ENCODE measurements at places on chromosomes 4 and X. TPM values are rescaled to one million over a fixed set of nuclear protein-coding genes. Genes with fewer than 3 reads are reported as not detected.

DNA sequence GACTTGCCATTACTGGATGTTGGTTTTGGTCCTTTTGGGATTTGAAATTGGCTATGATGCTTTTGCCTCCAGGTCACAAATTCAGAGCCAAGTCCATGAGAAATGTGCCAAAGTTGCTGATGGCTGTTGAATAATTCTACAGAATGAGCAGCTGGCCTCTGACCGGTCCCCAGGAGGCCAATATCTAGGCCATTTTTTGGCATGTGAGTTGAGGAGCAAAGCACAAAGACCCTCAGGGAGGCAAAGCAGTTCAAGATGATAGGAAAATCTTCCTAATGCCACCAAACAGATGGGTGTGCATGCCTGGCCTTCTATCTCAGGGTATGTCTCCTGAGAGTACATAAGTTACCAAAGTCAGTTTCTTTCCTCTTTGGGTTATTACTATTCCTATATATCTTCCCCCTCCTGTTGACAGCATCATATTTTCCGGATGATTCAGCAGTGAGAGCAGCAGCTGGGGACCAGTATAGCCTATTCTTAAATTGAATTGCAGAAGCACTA is 44.4 kb downstream of the SEL1L3 start:
- H3K27me3 ChIP-seq: no peaks in the 10 kb centered on the region
- DNase-seq: no peak
- H3K27ac ChIP-seq: no peak overlapping the region
- H3K4me1 ChIP-seq: peaks cover 5% of the 10 kb centered on the region
- no peak overlapping the region for H3K4me3 ChIP-seq

- no peak overlapping the region for H3K4me3 ChIP-seq
- H3K27me3 ChIP-seq: no peaks in the 10 kb centered on the region
- no peaks in the 10 kb centered on the region for H3K4me1 ChIP-seq
- H3K27ac ChIP-seq: no peak overlapping the region
- no peak for DNase-seq
Observed at GRCh38 chrX:92351511-92351910, 572.3 kb downstream of the PCDH11X start.

- no peak overlapping the region for H3K27ac ChIP-seq
- no peak overlapping the region for H3K4me3 ChIP-seq
- no peak for DNase-seq
- H3K27me3 ChIP-seq: no peaks in the 10 kb centered on the region
- no peaks in the 10 kb centered on the region for H3K4me1 ChIP-seq
Observed at GRCh38 chrX:51192104-51192503, 140.5 kb upstream of the NUDT10 start.

The MAGEA10 gene
- not detected for total RNA-seq

DNA sequence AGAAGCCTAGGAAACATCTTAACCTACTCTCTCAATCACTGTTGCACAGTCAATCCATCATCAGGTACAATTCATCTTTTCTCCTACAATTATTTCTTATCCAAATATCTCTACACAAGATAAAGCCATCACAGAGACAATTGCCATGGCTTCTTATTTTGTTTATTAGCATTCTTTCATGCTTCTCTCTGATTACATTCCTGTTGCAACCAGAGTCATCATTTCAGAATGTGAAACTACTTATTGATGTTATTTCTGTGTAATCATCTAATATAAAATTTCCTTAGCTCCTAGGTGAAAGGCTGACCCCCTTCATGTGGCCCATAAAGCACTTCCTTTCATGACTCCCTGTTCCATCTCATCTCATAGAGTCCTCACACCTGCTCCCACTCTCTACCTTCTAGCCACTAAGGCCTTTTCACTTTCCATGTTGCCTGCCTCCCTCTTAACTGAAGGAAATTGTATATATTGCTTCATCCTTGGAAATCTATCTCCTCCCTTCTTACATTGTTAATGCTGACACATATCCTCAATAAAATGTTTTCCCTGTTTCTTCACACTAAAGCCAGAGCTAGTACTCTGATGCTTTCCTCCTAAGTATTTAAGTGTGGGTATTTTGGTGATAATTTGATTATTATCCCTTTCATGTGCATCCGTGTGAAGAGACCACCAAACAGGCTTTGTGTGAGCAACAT is 829.9 kb downstream of the FAT4 start:
- DNase-seq: no peak
- no peaks in the 10 kb centered on the region for H3K4me1 ChIP-seq
- H3K36me3 ChIP-seq: no peaks in the 10 kb centered on the region
- no peak overlapping the region for H3K27ac ChIP-seq

The KLB gene
- total RNA-seq: 0.80 TPM

DNA sequence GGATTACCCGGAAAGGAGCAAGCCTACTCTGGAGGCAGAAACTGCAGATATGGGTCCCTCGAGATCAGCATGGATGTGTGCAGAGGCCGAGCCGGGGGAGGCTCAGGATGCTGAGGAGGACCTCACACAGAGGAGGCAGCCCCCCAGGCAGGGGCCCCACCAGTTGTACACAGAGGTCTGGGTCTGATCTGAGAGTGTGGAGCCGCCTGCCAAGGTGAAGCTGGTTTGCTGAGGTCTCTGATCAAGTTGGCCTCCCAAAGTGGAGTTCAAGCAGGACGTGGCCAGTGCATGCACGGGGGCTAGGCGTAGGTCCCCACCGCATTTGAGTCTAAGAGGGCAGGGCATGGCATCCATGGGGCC is 35.0 kb downstream of the ACOX3 start:
- no peak overlapping the region for H3K4me3 ChIP-seq
- H3K27ac ChIP-seq: no peak overlapping the region
- no peaks in the 10 kb centered on the region for H3K27me3 ChIP-seq
- H3K36me3 ChIP-seq: peaks cover 14% of the 10 kb centered on the region

DNA sequence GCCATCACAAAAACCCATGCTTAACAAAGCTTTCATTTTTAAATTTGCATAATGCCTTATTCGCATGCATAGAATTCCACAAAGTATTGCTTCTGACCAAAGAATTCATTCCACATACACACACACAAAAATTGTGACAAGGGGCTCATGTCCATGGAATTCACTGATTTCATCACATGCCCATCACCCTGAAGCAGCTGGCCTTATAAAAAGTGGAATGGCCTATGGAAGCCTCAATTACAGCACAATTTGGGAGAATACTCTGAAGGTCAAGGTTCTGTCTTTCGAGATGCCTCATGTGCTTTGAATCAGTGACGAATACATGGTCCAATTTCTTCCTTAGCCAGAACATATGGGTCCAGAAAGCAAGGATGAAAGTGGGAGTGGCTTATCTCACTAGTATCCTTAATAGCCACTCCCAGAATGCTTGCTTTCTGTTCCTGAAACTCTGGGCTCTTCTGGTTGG is 165.7 kb downstream of the KDR start:
- H3K27ac ChIP-seq: no peak overlapping the region
- DNase-seq: no peak
- H3K27me3 ChIP-seq: no peaks in the 10 kb centered on the region
- H3K4me3 ChIP-seq: no peak overlapping the region
- H3K4me1 ChIP-seq: peaks cover 2% of the 10 kb centered on the region
- H3K36me3 ChIP-seq: no peaks in the 10 kb centered on the region

DNA sequence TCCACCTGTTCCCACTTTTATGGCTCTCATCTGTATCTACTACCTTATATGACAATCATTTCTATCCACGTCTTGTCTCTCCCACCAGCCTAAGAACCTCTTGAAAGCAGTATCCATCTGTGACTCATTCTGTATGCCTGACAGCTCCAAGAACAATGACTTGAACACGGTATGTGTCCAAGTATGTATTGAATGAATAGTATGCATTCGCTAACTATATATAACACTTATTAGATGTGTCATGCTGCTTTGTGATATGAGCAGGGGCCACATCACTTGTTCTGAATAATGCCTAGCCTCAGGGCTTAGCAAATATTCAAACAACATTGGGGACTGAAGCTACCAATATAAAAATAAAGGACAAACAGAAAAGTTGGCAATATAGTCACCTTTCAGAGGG is 4.9 kb downstream of the OPHN1 start:
- no peak overlapping the region for H3K4me3 ChIP-seq
- no peaks in the 10 kb centered on the region for H3K27me3 ChIP-seq
- no peak overlapping the region for H3K27ac ChIP-seq

- no peak for DNase-seq
- H3K27ac ChIP-seq: no peak overlapping the region
- H3K4me1 ChIP-seq: no peaks in the 10 kb centered on the region
- H3K36me3 ChIP-seq: no peaks in the 10 kb centered on the region
- H3K27me3 ChIP-seq: no peaks in the 10 kb centered on the region
Observed at GRCh38 chr4:16472537-16472936, 246.3 kb upstream of the TAPT1 start.

The PHKA2 gene
- 34.3 TPM for total RNA-seq

- H3K27ac ChIP-seq: peak overlapping the region; percentile 13
- H3K36me3 ChIP-seq: no peaks in the 10 kb centered on the region
- H3K27me3 ChIP-seq: peaks cover 8% of the 10 kb centered on the region
- no peak overlapping the region for H3K4me3 ChIP-seq
- DNase-seq: no peak
Observed at GRCh38 chrX:43644124-43644701, 11.9 kb upstream of the MAOA start.

DNA sequence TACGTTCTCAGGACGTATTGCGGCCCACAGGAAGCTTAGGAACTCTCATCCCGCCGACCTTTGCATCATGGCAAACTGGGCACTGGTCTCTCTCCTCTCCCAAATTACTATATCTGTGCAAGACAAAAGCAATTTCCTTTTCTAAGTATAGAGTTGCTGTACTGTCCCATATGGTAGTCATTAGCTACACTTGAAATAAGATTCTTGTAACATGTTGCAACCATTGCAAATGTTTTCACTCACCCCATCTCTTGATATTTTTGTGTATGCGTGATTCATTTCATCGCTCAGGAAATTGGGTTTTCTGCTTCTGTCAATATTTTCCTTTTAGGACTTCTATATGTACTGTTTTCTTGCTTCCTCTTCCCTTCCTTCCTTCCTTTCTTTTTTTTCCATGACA is 15.7 kb downstream of the ARMCX6 start:
- no peaks in the 10 kb centered on the region for H3K4me1 ChIP-seq
- H3K27me3 ChIP-seq: peaks cover 1% of the 10 kb centered on the region
- H3K27ac ChIP-seq: no peak overlapping the region

DNA sequence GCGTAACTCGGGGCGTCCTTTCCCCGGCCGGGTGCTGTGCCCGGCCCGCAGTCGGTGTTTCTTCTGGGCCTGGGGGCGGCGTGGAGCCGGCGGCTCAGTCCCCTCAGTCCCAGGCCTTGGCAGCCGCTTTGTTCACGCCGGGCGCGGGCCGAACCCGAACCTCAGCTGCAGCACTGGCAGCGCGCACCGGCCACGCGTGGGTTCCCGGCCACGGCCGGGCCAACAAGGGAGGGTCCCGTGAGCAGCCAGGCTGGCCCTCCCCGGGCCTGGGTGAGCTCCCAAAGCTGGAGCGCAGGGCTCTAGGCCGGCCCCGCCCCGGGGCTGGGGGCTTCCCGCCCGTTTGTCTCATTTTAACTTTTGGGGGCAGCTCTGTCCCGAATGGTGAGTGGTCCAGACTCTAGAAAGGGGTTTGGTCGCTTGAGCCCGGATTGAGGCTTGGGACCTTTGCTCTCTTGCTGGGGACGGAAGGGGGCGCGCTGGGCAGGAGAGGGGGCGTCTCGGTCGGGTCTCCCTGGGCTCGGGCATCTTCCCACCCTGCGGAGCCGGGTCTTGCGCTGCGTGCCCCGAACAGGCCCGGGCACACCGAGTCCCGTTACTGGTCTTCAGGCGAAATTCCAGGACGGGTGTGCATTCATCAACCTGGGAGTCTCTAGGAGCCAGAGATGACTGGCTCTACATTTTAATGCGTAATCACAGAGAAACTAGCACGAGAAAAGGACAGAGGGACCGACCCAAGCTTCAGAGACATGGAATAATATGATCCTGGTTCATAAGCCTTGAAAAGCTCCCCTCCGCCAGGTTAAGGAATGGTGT is 177.1 kb downstream of the CBR4 start:
- H3K36me3 ChIP-seq: peaks cover 3% of the 10 kb centered on the region
- peaks cover 6% of the 10 kb centered on the region for H3K4me1 ChIP-seq
- peaks cover 5% of the 10 kb centered on the region for H3K27me3 ChIP-seq
- peak overlapping the region; percentile 68 for H3K4me3 ChIP-seq

DNA sequence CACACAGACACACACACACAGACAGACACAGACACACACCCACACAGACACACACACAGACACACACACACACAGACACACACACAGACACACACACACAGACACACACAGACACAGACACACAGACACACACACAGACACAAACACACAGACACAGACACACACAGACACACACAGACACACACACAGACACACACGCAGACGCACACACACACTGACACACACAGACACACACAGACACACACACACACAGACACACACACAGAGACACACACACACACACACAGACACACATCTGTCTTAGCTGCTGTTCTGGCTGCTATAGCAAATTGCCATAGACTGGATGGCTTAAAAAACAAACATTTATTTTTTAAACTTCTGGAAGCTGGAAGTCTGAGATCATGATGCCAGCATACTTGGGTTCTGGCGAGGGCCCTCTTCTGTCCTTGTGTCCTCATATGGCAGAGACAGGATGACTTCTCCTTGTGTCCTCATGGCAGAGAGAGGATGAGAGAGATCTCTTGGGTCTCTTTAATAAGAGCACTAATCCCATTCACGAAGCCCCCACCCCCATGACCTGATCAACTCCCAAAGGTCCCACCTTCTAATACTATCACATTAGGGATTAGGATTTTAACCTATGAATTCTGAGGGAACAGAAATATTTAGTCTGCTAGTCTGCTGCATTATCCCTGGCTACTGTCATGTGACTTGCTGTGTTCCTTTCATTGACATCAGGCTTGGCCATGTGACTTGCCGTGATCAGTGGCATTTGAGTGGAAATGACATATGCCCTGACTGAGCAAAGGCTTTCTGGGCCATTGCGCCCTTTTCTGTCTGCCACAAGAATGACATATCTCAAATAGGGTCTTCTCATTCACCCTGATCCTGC is 32.7 kb upstream of the RASGEF1B start:
- DNase-seq: no peak
- H3K36me3 ChIP-seq: no peaks in the 10 kb centered on the region
- peaks cover 52% of the 10 kb centered on the region for H3K4me1 ChIP-seq
- no peaks in the 10 kb centered on the region for H3K27me3 ChIP-seq
- no peak overlapping the region for H3K4me3 ChIP-seq
- H3K27ac ChIP-seq: no peak overlapping the region

Data from lung (tissue), 17 donors.